ENCODE measurements at places on chromosomes 13 and 19.

- DNase-seq, result no peak
Observed at GRCh38 chr19:31596751-31597150, 247.5 kb upstream of the TSHZ3 start.

DNA sequence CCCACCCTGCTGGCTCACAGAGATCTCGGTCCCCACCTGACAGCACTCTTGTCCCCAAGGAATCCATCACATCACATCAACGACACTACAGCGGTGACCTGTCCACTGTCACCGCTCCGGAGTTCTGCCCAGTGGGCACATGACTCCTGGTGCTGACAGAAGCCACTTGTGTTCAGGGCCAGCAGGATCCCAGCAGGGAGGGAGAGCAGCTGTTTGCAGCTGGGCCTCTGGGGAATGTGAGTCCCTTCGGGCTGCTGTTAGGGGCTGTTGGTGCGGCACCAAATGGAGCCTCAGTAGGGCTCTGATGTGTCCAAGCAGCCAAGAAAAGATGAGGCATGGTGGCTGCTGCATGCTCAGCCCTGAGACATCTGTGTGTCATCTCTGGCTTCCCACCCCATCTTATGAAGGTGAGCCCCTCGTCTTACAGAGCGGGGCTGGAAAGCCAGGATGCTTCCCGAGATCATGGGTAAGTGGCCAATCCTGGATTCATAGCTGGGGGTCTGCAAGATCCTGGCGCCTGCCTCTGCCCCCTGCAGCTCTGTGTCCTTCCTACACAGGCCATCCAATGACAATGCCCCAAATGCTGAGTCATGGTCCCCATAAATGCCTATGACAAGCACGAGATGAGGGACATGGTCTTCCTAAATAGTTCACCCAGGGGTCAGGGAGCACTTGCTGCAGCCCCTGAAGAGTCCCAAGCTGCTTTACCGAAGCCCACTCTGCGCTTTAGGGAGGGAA lies 56.0 kb downstream of the F2RL3 start:
- no peak for DNase-seq

- no peak for DNase-seq
Observed at GRCh38 chr13:77339408-77339807, 12.5 kb upstream of the MYCBP2 start.

DNA sequence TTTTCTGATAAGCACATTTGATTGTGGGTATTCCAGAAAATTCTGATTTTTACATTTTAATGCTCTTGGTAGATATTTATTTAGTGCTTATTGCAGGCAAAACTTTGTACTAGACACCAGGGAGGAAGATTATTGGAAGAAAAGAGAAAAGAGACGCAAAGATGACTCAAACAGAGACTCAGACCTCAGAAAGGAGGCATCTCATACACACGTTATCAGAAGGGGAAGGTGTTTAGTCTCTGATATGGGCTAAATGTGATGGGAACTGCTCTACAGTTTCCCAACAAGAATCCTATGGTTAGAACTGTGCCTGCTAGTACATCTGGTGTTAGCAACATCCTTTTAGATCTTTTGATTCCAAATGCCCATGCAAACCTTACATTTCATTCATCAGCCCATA lies 245.6 kb downstream of the KLF5 start:
- no peak for DNase-seq

DNA sequence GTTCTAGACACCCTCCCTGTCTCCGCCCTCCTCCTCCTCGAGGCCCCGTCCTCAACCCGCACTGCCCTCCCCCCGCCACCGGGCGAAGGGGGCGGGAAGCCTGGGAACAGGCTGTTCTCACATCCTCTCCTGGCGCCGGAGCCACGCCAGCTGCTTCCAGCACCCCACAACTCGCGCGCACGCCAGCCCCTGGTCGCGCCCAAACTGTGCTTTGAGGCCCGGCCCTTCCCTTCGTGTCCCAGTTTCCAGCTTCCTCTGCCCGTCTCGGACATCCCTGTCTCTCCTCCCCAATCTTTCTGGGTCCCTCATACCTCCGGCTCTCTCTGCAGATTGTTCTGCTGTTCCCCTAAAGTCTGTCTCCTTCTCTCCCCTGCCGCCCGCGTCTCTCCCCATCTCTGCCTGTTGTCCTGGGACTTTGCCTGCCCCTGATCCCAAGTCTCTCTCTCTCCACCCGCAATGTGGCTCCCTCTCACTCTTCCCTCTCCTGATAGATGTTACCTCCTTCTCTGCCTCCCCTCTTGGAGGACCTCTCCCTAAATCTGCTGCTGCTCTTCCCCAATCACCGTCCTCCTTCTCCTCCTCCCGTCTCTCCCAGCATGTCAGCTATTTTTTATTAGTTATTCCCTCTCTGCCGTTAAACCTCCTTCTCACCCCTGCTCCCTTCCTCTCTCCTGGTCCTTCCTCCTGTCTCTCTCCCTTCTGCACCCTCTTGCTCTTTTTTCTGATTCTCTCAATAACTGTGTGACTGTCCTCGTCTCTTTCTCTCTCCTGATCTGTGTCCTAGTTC lies 14.2 kb downstream of the DPF1 start:
- DNase-seq, result no peak

GRCh38 chr13:35947315-35947714 lies 183.9 kb downstream of the DCLK1 start:
- no peak for DNase-seq

DNA sequence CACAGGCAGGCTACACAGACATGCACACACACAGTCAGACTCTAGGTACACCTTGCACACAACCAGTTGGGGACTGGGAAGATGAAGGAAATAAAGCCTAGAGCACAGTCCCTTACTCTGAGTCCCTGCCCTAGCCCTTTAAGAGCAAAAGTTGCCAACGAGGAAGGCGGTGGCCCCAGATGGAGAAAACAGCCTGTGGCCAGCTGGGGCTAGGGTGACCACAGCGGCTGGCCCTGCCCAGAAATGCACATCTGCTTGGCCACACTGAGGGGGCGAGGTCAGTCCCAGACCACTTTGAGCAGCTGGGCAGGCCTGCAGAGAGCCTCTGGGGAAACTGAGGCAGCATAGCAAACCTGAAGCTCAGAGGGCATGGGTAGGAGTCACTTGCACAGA lies 52.3 kb downstream of the PTPRS start:
- DNase-seq, result no peak

Data from stimulated activated CD4-positive, alpha-beta T cell treated with anti-CD3 and anti-CD28 coated beads, Interleukin-12 subunit alpha, Interleukin-12 subunit beta, amount 100 ng/mL, for 4 hours (primary cell).